ENCODE measurements at places on chromosomes 2 and 18. TPM values are rescaled to one million over a fixed set of nuclear protein-coding genes. Genes with fewer than 3 reads are reported as not detected.

Gene ATG9A
- total RNA-seq, result 53.1 TPM

Gene VSNL1
- not detected for total RNA-seq

Gene SSB
- total RNA-seq, result 111 TPM

Gene ANKRD53
- total RNA-seq, result not detected

Gene STON1
- 2.1 TPM for total RNA-seq

- no peak overlapping the region for H3K4me3 ChIP-seq
- no peaks in the 10 kb centered on the region for H3K4me1 ChIP-seq
- H3K27ac ChIP-seq, result no peak overlapping the region
Measured at GRCh38 chr2:160694221-160694620, 200.6 kb upstream of the RBMS1 start.

DNA sequence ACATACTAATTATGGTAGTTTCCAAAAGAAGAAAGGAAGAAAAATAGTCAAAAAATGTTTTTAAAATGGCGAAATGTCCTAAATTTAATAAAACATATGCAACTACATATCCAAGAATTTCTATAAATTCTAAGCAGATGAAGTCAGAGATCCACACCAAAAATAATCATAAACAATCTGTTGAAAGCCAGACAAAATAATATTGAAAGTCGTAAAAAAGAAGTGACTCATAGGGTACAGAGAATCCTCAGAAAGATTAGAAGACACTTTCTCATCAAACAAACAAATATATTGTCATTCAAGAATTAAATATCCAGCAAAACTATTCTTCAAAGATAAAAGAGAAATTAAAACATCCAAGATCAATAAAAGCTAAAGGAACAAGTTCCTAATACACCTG lies 281.4 kb upstream of the ZNF804A start:
- no peaks in the 10 kb centered on the region for H3K27me3 ChIP-seq
- no peaks in the 10 kb centered on the region for H3K4me1 ChIP-seq
- no peaks in the 10 kb centered on the region for H3K36me3 ChIP-seq
- DNase-seq, result no peak
- no peak overlapping the region for H3K4me3 ChIP-seq

GRCh38 chr18:48540251-48541025 lies 1.6 kb downstream of the CTIF start:
- H3K4me1 ChIP-seq, result peaks cover 11% of the 10 kb centered on the region
- H3K27me3 ChIP-seq, result peaks cover 10% of the 10 kb centered on the region
- H3K36me3 ChIP-seq, result no peaks in the 10 kb centered on the region
- peak overlapping the region; percentile 85 for H3K4me3 ChIP-seq
- peak; percentile 22 for DNase-seq

DNA sequence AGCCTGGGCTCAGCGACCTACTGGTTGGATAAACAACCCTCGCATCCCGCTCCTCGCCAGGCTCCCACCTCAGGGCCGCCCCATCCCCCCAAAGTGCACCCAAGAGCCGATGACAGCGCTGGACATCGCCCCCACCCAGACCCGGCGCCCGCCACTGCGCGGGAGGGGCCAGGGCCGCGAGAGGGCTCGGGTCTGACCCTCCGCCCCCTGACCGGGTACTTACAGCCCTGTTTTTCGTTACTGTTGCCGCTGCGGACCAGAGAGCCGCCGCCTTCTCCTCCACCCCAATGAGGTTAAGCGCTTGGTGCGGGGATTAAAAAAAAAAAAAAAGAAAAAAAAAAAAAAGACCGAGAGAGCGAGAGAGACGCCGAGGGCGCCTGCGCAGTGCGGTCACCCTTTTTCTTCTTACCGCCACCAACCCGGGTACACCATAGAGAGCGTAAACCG lies at the start of gene CLASP1:
Gene CLASP1, minus strand, starts transcription at position 314 of the 447 bp plus-strand sequence. CDS start 43,567 bp downstream, outside the sequence.
- H3K4me1 ChIP-seq, result peaks cover 44% of the 10 kb centered on the region
- H3K27me3 ChIP-seq, result no peaks in the 10 kb centered on the region
- H3K4me3 ChIP-seq, result peak within 1 kb of the TSS; percentile 98
- DNase-seq, result no peak

DNA sequence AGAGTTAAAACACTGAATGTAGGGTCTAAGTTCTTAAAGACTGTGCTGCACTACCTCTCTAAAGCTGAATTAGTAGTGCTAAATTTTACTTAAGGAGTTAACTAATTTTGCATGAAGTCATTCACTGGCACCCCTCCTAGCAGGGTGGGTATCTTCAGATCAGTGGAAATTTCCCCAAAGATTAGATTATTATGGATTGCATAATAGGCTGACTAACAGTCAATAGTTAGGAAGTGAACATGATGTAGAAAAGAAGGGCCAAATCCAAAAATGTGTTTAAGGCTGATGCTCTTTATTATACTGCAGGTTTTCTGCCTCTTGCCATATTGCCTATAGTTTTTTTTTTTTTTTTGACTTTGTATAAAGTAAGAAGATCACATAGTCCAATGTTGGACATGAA lies 5.2 kb downstream of the ZNF638 start:
- no peak overlapping the region for H3K27ac ChIP-seq
- peaks cover 50% of the 10 kb centered on the region for H3K36me3 ChIP-seq
- H3K27me3 ChIP-seq, result no peaks in the 10 kb centered on the region
- no peak overlapping the region for H3K4me3 ChIP-seq
- H3K4me1 ChIP-seq, result peaks cover 41% of the 10 kb centered on the region
- DNase-seq, result no peak

DNA sequence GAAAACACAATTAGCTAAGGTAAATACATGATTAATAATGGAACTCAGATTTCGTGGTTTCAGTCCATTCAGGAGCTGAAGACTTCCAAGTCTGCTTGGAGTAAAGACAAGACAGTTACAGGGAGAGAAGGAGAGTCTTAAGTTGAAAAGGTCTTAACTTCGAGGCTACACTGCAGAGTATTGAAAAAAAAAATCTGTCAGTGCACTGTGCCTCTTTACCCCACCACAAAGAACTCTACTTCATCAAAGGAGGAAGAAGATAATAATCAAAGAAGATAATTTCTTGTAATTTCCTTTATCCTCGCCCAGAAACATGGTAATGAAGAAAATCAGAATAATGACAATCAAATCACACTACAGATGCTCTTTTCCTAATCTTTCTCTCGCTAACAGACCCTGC lies 75.4 kb downstream of the MEMO1 start:
- no peak overlapping the region for H3K27ac ChIP-seq
- H3K4me3 ChIP-seq, result no peak overlapping the region
- no peak for DNase-seq

- no peak for DNase-seq
- peaks cover 70% of the 10 kb centered on the region for H3K27me3 ChIP-seq
- no peak overlapping the region for H3K27ac ChIP-seq
- H3K4me1 ChIP-seq, result peaks cover 11% of the 10 kb centered on the region
- no peak overlapping the region for H3K4me3 ChIP-seq
Measured at GRCh38 chr2:222673883-222674282, 2.4 kb downstream of the MOGAT1 start.

DNA sequence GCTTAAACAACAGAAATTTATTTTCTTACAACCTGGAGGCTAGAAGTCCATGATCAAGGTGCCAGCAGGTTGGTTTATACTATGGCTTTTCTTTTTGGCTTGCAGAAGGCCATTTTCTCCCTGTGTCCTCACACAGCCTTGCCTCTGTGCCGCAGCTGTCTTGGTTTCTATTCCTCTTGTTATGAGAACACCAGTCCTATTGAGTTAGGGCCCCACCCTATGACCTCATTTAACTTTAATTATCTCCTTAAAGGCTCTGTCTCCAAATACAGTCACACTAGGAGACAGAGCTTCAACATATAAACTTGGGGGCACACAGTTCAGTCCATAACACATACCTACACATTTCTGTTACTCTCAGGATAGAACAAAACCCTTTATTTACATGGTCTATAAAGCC lies 17.3 kb upstream of the RHOB start:
- peaks cover 7% of the 10 kb centered on the region for H3K27me3 ChIP-seq
- DNase-seq, result no peak
- peaks cover 32% of the 10 kb centered on the region for H3K4me1 ChIP-seq
- no peak overlapping the region for H3K4me3 ChIP-seq
- no peak overlapping the region for H3K27ac ChIP-seq

DNA sequence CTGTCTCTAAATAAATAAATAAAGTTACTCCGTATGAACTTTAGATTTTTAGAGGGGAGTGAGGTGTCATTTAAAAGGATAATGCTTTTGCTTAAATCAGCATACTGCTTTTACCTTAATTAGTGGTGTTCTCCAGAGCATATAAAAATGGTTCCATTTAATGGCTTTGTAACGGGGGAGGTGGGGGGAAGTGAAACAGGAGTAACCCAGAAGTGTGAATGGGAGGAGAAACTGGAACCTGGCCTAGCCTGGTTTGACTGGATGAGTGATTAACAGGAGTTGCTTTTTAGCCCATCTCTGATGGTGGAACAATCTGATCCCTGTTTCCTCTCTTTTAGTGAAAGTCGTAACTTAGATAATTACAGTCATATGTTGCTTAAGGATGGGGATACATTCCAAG lies 1.6 kb downstream of the CNDP2 start:
- peaks cover 29% of the 10 kb centered on the region for H3K4me1 ChIP-seq
- H3K36me3 ChIP-seq, result peaks cover 35% of the 10 kb centered on the region
- H3K4me3 ChIP-seq, result peak overlapping the region; percentile 93
- DNase-seq, result no peak

- no peak overlapping the region for H3K27ac ChIP-seq
- peaks cover 66% of the 10 kb centered on the region for H3K27me3 ChIP-seq
- no peak overlapping the region for H3K4me3 ChIP-seq
- peak; percentile 16 for DNase-seq
- no peaks in the 10 kb centered on the region for H3K36me3 ChIP-seq
Measured at GRCh38 chr2:85133751-85134254, 611 bp downstream of the TCF7L1 start.

Measured in activated T-helper 2 cell treated with anti-CD3 and anti-CD28 coated beads, Interferon-gamma antibody, Interleukin-2, Interleukin-4, amounts not matched to agents 10 μg/mL and 5 μg/mL and 100 μg/mL, durations not matched to agents 14 hours and 24 hours and 36 hours (primary cell).